ENCODE measurements at places on chromosomes 11 and 22. TPM values are rescaled to one million over a fixed set of nuclear protein-coding genes. Genes with fewer than 3 reads are reported as not detected.

CASP5 gene
- total RNA-seq = 0.43 TPM

EHF gene
- total RNA-seq = not detected

OSM gene
- total RNA-seq = 0.43 TPM

MFRP gene
- not detected for total RNA-seq

TPBGL gene
- not detected for total RNA-seq

MAP6 gene
- 3.0 TPM for total RNA-seq

EED gene
- total RNA-seq = 15.5 TPM

MYRF gene
- 2.6 TPM for total RNA-seq

DEUP1 gene
- total RNA-seq = not detected

KREMEN1 gene
- 2.6 TPM for total RNA-seq

CARD18 gene
- total RNA-seq = under 0.01 TPM

FIBIN gene
- total RNA-seq = 26.4 TPM

DEPDC5 gene
- 11.0 TPM for total RNA-seq

KCNJ11 gene
- total RNA-seq = not detected

INPP5J gene
- total RNA-seq = 0.43 TPM

PTPRCAP gene
- 0.32 TPM for total RNA-seq

ARHGAP20 gene
- total RNA-seq = 4.2 TPM

GRCh38 chr22:33656808-33657628 is 263.3 kb downstream of the LARGE1 start:
- DNase-seq = peak; percentile 4

- no peak for DNase-seq
Measured at GRCh38 chr11:17740649-17741235, 6.2 kb downstream of the KCNC1 start.

- no peak for DNase-seq
Measured at GRCh38 chr11:109747839-109748238, 325.8 kb downstream of the C11orf87 start.

- no peak for DNase-seq
Measured at GRCh38 chr11:25317216-25317615, 820.4 kb downstream of the LUZP2 start.

DNA sequence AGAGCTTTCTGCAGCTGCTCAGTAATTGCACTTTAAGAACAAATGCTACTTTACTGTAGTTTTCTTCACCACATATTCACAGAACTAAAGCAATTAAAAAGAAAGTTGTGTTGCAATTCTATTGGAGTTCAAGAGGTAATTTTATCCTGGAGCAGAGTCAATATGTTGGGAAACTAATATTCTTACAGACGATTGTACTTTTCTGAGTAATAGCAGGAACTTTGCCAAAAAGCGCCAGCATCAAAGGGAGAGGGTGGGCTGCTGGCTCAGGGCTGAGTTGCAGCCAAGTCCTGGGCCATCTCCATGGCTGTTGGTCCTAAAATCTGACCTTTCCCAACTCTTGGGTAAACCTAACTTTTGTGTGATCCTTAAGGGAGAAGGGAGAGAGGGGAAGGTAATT is 73.6 kb upstream of the MYO18B start:
- peak; percentile 56 for DNase-seq

DNA sequence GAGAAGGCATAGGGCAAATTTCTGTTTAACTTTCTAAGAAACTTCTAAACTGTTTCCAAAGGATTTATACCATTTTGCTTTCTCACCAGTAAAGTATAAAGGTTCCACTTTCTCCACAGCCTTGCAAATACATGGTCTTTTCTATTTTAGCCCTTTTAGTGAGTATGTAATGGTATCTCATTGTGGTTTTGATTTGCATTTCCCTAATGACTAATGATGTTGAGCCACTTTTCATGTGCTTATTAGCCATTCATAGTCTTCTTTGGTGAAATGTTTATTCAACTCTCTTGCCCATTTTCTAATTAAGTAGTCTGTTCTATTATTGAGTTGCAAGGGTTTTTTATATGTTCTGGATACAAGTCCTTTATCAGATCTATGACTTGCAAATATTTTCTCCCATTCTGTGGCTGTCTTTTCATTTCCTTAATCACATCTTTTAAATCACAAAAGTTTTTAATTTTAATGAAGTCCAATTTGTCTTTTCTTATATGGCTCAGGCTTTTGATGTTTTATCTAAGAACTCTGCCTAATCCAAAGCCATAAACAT is 83.8 kb upstream of the KCNQ1OT1 start:
- peak; percentile 26 for DNase-seq

DNA sequence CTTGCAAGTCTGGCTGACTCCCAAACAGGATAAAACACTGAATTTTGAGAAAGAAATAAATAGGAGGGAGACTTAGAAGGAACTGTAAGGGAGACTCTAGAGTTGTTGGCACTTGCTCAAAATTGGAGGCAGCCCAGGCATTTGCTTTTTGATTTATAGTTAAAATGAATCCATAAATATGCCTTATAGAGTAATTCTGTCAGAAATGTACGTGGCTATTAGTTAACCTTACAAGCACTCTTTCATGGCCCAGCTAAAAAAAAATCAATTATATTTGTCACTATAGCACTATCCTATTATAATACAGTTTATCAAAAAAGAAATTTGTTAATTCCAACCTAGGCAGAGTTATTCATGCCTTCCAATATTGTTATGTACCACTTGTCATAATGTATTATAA is 1000.0 kb upstream of the CHORDC1 start:
- no peak for DNase-seq

GRCh38 chr22:46933040-46933930 is 170.8 kb downstream of the TBC1D22A start:
- no peak for DNase-seq

- no peak for DNase-seq
Measured at GRCh38 chr11:42992594-42992993, 319.2 kb upstream of the API5 start.

- no peak for DNase-seq
Measured at GRCh38 chr11:134386945-134387344, 25.1 kb downstream of the B3GAT1 start.

GRCh38 chr11:70174547-70175235 is 28.4 kb upstream of the FADD start:
- DNase-seq = no peak

DNA sequence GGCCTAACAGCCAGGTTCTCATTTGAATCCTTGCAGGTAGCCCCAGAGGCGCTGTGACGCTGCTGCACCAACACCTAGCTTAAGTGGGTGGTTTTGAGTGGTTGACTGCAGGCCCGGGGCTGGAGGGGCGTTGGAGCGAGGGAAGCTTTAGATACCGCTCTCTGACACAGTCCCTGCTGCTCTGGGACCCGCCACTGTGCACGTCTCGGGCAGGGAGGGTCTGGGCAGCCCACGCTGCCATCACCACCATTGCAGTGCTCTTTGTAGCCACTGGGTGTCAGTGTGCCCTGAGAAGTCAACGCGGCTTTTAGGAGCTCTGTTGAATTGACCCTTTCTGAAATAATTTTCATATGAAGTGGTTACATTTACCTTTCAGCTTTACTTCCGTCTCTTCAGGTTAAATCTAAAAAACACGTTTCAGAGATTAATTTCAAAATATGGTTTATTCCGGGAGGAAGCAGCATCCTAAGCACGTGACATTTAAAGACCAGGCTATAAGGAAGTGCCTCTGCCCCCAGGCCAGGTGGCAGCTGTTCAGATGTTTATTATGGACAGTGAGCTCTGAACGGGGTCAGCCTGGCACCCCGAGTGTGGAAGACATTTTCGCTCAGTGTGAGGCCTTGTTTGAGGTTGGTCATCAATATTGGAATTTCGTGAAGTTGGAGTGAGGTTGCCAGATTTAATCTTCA is 30.9 kb upstream of the PARVB start:
- peak; percentile 64 for DNase-seq

- no peak for DNase-seq
Measured at GRCh38 chr11:119254239-119254638, 48.1 kb downstream of the CBL start.

DNA sequence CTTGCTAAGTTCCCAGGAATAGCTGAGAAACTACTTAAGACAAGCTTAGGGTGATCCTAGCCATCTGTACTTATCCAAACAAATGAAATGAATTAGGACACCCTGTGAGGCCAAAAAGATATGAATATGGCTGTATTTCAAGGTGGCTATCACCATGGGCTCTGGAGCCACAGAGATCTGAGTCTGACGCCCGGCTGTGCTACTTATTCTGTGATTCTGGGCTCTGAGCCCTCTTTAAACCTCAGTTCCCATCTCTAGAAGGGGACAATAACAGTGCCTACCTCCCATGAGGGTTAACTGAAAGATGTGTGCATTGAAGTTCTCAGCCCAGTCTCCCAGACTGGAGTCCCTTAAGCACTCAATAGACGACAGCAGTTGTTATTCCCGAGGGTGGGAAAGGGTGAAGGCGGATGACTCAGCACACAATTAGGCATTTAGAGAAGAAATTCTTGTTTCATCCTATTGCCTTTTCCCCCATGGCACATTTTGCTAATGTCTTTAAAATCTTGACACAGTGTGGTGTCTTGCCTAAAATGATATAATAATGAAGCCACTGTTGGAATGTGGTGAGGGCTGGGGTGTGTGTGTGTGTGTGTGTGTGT is 132.5 kb downstream of the ADAMTS15 start:
- peak; percentile 87 for DNase-seq

GRCh38 chr22:23571486-23571885 is 8.6 kb downstream of the IGLL1 start:
- no peak for DNase-seq

DNA sequence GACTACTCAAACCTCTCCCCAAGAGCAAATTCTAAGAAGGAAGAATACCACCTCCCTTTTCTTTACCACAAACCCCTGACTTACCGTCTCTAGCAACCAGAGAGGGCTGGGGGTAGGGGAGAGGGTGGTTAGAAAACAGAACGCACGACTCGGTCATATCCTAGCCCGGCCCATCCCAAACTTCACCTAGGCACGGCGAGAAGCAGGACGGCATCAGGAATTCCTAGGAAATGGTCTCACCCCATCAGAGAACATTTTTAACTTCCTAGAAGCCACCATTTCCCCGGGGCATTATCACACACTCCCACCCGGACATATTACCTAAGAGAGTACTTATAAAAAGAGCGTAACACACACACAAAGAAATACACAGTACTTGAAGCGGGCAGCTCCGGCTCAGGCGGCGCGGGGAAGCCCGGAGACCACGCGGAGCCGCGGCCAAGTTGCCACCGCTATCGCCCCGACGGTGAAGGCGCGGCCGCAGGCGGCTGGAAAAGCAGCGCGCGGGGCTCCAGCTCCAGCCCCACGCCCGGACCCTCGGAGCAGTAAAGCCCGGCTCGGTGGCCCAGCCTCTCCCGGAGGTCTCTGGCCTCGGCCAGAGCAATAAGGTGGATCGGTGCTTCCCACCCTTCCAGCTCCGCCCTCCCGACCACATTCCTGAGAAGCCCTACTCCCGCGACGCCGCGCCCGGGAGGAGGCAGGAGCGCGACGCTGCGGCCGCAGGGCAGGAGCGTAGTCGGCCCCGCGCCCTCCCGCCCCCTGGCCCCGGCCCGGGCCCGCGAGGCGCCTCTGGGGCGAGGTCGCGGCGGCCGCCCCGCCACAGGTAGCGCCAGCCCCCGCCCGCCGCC is 878 bp downstream of the RRAS2 start:
- DNase-seq = peak; percentile 62

GRCh38 chr11:14370496-14370895 is 11.5 kb upstream of the RRAS2 start:
- DNase-seq = no peak

- DNase-seq = peak; percentile 45
Measured at GRCh38 chr22:27810609-27811151, 9.1 kb upstream of the MN1 start.

Data from fibroblast of villous mesenchyme (primary cell).